ENCODE measurements at places on chromosomes 16 and 17. TPM values are rescaled to one million over a fixed set of nuclear protein-coding genes. Genes with fewer than 3 reads are reported as not detected.

The ABCC6 gene
- total RNA-seq: 1.6 TPM

The HBA1 gene
- not detected for total RNA-seq

DNA sequence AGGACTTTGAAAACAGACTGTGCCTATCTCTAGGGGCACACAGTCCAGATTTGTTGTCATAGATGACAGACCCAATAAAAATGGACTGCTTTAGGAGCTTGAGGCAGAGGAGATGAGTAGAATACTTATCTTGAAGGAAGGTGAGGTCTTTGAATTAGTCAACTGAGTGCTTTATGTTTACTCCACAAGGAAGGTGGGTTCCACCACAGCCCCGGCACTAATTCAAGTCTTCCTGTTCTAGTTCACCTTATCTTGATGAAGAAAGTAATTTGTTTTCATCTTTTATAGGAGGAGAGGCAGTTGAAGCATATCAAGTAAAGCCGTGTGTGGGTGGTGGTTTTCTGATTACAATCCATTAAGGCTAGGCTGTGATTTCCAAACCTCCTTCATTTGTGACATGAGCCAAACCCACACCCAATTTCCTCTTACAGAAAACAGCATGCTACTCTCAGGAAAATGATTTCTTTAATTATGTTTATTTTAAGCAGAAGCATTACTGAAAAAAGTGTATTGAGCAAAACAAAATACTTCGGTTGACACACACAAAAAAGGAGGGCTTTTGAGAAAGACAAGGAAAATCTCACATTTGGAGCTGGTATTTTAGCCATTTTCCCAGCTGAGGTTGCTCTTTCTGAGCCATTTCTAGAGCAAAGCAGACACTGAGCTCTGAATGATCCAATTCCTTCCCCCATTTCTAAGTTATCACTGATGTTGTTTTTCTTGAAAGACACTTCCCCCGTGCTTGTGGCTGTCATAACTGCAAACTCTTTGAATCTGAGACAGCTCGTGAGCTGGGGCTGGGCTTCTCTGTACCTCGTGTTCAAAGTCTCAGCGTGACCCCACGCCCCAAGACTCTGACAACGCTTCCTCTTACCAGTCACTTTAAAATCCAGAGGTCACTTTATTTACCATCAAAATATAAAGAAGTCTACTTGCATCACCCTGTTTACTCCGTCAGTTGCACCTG lies 35.4 kb downstream of the CDRT15 start:
- peak; percentile 71 for DNase-seq

DNA sequence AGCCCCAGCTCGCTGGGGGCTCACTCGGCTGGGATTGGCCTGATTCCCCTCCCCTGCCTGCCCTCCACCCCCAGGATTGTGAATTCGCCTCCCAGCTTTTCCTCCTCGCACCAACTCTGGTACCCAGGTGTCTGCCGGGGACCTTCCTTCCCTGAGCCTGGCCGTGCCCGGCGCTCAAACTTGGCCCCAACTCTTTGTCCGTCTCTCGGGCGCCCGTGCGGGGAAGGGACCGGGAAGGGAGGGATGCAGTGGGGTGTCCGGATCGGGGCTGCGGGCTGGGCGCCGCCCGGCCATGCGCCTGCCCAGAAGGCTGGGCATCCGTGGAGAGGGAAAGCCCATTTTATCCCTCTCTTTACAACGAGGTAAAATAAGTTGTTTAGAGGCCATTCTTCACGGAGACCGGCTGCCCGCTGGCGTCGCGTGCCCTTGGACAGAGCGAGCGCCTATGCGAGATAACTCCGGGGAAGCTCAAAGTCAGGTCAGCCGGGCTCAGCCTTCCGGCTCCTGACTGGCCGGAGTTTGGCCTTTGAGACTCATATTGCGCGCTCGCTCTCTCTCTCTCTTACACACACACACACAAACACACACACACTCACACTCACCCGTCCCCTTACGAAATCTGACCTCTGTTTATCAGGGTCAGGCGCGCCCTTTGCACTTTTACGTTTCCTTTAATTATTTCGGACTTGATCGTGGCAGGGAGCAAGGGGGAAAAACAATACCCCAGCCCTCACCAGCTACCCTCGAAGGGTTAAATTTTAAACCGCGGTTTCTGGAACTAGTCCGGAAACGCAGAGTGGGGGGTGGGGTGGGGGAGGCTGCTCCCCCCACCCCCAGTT lies 774 bp upstream of the MAF start:
- DNase-seq: no peak

- no peak for DNase-seq
Observed at GRCh38 chr16:52957199-52957598, 95.5 kb downstream of the CHD9NB start.

- peak; percentile 60 for DNase-seq
Observed at GRCh38 chr16:87207509-87207908, 109.7 kb downstream of the C16orf95 start.

GRCh38 chr16:2038382-2039231 lies 9.0 kb downstream of the NTHL1 start:
- no peak for DNase-seq

DNA sequence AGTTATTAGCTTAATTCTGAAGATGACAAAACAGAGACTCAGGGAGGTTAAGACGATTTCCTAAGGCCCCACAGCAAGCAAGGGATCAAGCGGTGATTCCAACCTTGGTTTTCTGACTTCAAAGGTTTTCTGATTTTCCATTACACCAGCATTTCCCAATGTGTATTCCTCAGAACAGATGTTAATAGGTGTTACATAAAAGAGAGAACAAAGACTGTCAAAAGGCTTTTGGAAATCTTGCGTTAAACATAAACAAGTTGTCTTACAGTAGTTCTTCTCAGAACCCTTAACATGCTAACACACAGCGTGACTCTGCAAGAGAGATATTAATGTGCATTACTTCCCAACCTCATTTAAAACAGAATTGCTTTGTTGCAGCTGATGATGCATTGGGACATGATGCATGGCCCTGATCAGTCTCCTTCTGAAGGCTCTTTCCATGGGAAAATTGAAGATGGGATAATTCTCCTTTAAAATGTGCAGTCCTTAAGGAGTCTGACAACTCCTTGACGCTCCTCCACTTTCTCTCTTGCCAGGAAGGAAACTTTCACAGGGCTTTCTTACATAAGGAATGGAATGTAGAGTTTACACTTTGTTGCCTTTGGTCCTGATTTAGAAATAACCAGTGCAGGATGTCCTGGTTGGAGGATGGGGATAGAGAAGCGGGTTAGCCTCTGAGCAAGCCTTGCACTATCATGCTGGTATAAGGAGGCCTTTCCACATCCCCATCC lies 21.5 kb upstream of the MMD start:
- no peak for DNase-seq

- no peak for DNase-seq
Observed at GRCh38 chr17:81030741-81031565, 4.0 kb upstream of the BAIAP2 start.

GRCh38 chr17:30240177-30240576 lies 4.7 kb upstream of the SLC6A4 start:
- no peak for DNase-seq

The OR2C1 gene
- total RNA-seq: not detected

The FGF11 gene
- total RNA-seq: not detected

The ARL5C gene
- not detected for total RNA-seq

DNA sequence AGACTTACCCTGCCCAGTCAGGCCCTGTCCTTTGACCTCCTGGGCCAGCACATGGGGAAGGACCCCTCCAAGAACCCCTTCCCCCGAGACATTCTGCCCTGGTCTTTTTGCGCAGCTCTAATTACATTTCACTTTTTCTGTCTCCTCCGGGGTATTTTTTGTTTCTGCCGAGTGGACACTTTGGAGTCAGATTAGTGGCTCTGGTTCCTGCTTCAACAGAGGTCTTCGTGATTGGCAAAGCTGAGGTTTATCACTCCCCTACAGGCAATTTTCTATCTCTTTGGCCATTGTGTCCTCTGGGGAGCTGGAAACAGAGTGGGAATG lies 23.5 kb downstream of the ANKRD40 start:
- DNase-seq: no peak

DNA sequence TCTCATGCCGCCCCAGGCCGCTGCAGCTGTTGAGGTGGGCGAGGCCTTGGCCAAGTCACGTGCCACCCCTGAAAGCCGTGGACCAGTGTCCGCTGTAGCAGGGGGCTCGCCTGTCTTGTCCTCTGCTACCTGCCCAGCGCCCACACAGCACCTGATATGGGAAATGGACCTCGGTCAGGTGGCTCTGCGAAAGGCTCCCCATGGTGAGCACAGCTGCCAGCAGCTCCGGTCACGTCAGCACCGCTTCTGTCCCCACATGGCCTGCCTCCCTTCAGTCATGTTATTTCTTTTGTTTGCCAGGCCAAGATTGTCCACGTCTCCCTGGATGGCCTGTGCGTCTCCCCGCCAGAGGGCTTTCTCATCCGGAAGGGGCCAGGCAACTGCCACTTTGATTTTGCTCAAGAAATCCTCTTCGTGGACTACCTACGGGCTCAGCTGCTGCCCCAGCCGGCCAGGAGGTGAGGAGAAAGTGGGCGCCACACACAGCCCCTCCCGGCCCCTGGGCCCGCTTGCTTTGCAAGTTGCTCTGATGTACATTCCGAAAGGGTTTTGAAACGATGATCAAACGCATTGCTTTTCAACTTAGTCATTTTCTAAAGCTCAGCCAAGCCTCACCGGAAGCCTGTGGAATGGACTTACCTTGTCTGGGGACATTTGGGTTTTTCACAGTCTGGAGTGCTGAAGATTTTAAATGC lies 219.8 kb downstream of the KATNIP start:
- peak; percentile 63 for DNase-seq

The SDR42E1 gene
- total RNA-seq: not detected

- DNase-seq: no peak
Observed at GRCh38 chr17:1783271-1783670, 21.4 kb downstream of the SERPINF1 start.

The UNKL gene
- 12.4 TPM for total RNA-seq

- no peak for DNase-seq
Observed at GRCh38 chr17:27488231-27488630, 32.0 kb downstream of the KSR1 start.

DNA sequence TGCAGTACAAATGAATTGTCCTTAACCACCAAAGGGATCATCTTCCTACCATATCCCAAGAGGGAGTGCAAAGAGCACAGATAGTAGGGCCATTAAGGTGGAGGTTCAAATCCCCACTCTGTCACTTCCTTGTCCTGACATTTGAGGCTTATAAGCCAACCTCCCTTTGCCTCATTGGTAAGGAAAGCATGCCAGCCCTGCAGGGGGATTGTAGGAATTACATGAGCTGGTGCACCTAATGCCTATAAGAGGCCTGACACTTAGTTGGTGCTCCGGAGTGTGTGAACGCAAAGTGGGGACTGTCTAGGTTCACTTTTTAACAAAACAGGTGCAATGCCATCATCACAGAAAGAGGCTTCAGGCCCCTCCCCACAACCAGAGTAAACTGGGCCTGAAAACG lies 374.4 kb downstream of the SNX29 start:
- DNase-seq: no peak

DNA sequence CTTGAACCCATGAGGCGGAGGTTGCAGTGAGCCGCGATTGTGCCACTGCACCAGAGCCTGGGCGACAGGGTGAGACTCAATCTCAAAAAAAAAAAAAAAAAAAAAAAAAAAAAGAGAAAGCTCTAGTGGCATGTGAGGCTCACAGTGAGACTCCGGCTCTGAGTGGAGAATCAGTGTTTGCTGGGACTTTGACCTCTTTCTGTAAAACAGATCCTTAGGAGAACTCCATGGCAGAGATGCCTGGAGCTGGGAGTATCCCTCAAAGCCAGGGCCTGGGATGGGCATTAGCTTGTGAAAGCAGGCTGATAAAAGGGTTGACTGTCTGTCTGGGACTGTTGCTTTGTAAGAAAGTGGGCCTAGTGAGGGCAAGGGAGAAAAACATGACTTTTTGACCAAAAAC lies 46.4 kb downstream of the ZNF207 start:
- DNase-seq: no peak

- DNase-seq: peak; percentile 38
Observed at GRCh38 chr16:2895813-2896212, 12.8 kb downstream of the FLYWCH2 start.

- no peak for DNase-seq
Observed at GRCh38 chr16:82184213-82184612, 14.2 kb upstream of the MPHOSPH6 start.

- DNase-seq: peak; percentile 87
Observed at GRCh38 chr17:80761110-80761871, 216.7 kb downstream of the RPTOR start.

DNA sequence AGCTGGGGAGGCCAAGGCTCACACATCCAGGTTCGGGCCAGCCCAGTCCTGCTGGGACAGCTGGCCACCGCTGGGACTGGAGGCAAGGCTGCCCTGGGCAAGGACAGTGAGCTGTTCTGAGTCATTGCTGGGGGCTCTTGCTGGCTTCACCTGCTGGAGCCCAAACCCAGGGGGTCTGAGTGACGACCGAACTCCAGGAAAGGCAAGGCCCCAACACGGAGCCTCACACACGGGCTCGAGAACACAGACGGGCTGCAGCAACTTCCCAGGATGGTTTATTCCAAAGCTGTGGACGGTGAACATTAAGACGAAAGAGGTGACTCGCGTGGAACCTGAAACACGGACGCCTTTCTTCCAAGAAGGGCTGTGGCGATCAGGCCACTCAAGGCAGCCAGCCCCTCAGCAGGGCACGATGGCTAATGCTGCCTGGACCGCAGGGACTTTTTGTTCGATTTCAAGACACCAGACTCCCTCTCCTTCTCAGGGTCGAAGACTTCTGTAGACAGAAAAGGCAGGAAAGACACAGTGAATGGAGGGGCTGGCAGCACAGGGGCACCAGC lies 21.5 kb downstream of the KDM8 start:
- no peak for DNase-seq

The APPBP2 gene
- total RNA-seq: 33.0 TPM

DNA sequence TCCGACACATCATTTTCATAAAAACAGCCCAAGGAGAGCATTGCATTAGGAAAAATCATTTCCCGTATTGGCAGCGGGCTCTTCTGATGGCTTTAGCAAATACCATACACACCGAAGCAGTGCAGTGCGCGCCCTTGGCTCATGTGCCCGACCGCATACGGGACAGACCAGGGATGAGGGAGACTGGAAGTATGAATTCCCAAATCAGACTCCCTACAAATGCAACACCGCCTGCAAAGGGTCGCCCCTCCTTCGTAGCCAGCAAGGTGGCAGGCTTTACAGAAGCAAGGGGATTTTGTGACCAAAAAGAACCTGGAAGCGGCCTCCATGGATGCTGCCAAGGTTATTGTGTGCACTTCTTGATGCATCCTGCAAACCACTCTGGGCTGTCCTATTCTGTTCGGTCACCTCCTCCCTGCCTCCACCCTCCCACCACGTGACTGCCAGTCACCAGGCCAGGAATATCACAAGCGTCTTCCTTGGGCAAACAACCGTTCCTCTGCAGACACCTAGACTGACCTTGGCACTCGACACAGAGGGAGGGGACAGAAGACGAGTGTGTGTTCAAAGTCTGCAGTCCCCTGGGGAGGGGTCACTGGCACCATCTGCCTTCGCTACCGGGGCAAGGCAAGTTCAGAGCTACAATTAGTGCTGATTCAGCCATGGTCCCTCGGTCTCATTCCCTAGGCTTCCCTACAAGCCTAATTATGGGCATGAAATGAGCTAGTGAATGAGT lies 460.4 kb downstream of the SLC39A11 start:
- DNase-seq: no peak

Data from H4 (cell line).